T-helper 17 cell (primary cell): ENCODE measurements at places on chromosomes 5 and 9.

DNA sequence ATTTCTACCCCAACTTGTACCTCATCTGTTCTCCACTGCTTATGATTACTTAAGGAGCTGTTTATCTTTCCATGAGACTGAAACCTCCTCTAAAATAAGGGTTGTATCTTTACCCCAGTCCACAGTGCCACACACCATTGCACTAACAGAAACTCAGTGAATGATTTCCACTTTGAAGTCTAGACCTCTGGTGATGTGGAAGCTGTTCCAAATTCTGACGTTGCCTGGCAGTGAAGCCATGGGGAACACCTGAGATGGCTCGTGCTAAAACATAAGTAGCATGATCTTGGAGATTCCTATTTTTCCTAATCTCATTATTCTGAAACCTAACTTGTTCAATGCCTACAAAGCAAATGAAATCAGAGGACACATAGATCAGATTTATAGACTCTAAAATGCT is 583.2 kb downstream of the EBF1 start:
- no peak for DNase-seq

GRCh38 chr9:135307300-135307699 is 172.3 kb upstream of the PPP1R26 start:
- no peak for DNase-seq

- DNase-seq: no peak
Observed at GRCh38 chr5:33091571-33092363, 349.0 kb upstream of the TARS1 start.

DNA sequence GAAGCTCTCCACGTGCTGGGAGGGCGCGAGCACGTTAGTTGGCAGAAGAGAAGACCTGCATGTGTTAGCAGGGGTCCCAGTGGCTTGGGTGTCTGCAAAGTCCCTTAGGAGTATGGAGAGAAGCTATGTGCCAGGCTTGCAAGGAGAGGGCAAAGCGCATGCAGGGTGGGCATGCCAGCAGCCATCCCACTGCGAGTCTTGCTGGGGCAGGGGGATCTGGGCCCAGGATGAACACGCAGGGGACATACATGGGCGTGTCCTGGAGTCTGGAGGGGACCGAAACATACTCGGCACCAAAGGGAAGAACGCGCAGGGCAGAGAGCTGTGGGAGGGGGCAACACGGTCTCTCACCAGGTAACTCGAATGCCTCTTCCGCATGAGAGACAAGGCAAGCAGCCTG is 43.6 kb upstream of the IPPK start:
- no peak for DNase-seq

- DNase-seq: no peak
Observed at GRCh38 chr5:72210888-72211678, 103.8 kb downstream of the MAP1B start.

DNA sequence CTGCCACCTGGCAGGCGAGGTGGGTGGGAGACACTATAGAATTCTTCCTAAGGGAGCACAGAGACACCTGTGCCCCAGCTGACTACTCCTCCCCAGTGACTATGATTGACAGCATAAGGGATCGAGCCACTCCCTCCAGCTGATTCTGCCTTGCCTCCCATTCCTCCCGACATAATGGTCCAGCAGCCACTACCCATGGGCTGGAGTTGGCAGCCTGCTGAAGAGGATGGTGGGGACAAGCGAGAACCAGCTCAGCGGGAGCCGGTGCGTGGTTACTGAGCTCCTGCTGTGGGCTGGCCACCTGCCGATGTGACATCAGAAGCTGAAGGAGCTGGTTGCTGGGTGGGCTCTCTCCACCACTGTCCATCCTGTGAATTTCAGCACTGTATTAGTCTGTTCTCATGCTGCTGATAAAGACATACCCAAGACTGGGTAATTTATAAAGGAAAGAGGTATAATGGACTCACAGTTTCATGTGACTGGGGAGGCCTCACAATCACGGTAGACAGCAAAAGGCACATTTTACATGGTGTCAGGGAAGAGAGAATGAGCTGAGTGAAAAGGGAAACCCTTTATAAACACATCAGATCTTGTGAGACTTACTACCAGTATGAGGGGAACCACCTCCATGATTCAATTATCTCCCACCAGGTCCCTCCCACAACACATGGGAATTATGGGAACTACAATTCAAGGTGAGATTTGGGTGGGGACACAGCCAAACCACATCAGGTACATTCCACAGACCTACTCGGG is 12.1 kb upstream of the NCS1 start:
- DNase-seq: no peak

- DNase-seq: no peak
Observed at GRCh38 chr9:94818178-94818541, 91.7 kb downstream of the AOPEP start.
